ENCODE measurements at places on chromosomes 16 and 17.

DNA sequence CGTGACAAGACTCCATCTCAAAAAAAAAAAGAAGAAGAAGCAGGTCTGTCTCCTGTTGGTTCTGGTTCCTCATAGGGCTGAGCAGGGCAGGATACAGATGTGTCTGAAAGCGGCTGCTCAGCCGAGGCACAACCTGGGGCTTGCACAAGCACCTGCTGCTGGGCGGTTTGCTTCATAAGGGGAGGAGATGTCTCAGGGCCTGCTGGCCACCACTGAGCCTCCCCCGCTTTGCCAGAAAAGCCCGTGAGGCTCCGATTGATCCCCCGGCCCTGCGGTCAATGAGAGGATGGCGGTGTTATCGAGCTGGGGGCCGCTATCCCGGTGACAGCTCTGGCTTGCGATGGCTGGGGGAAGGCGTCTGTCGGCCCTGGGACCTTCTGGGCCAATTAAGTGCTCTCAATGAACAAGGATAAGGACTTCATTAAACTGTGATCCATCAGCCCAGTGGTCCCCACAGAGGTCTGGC is 162.0 kb downstream of the SDK2 start:
- no peak for DNase-seq

DNA sequence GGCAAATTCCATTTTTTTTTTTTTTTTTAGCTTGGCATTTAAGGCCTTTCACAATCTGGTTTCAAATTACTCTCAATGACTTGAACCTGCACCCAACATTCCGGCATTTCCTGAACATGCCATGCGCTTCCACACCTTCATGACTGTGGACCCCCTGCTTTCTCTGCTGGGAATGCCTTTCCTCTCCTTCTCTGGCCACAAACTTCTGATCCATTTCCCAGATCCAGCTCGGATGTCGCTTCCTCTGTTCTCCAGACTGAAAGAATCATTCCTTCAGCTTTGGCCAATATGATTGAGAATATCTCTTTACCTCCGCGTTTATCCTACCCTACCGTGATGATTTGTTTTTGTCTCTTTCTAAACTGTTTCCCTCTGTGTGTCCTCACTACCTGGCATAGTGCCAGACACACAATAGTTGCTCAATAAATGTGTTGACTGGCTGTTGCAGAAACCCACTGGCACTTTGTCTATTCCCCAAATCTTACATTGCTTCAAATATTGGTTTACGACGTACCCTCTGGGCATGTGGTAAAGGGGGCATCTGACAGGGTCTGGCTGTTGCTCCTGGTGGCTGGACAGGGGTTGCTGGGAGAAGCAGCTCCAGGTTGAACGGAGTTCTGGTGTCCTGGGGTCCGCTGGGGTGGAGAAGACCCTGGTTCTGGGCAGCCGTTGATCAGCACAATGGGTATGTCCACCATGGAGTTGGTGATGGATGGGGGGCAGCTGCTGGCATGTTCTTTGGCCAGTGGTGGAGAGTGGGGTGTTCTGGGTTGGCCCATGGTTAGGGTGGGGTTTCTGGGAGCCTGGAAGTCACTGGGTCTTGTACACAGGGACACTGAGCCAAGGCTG is 14.7 kb downstream of the TNS4 start:
- no peak for DNase-seq

- no peak for DNase-seq
These were observed 4.0 kb upstream of the TIMM22 start for GRCh38 chr17:992933-993332.

DNA sequence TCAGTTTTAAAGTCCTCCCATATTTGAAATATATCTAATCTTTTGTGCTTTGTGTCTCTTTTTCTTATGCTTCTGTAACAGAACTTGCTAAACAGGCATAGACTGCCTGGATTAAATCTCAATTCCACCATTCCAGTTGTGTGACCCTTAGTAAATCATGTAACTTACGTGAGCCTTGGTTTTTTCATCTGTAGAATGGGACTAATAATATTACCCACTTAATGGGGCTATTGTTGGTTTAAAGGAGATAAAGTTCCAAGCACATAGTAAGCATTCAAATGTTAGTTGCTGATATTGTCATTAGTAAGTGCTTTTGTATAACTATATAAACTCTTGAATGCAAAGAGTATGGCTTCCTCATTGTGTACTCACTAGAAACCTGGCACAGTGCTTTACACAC is 5.9 kb upstream of the VWA3A start:
- DNase-seq, result no peak

GRCh38 chr17:68972119-68972704 is 17.0 kb upstream of the ABCA8 start:
- no peak for DNase-seq

GRCh38 chr17:62987136-62987535 is 21.1 kb downstream of the TANC2 start:
- DNase-seq, result no peak

- no peak for DNase-seq
These were observed 15.0 kb downstream of the NSMCE1 start for GRCh38 chr16:27253526-27253930.

DNA sequence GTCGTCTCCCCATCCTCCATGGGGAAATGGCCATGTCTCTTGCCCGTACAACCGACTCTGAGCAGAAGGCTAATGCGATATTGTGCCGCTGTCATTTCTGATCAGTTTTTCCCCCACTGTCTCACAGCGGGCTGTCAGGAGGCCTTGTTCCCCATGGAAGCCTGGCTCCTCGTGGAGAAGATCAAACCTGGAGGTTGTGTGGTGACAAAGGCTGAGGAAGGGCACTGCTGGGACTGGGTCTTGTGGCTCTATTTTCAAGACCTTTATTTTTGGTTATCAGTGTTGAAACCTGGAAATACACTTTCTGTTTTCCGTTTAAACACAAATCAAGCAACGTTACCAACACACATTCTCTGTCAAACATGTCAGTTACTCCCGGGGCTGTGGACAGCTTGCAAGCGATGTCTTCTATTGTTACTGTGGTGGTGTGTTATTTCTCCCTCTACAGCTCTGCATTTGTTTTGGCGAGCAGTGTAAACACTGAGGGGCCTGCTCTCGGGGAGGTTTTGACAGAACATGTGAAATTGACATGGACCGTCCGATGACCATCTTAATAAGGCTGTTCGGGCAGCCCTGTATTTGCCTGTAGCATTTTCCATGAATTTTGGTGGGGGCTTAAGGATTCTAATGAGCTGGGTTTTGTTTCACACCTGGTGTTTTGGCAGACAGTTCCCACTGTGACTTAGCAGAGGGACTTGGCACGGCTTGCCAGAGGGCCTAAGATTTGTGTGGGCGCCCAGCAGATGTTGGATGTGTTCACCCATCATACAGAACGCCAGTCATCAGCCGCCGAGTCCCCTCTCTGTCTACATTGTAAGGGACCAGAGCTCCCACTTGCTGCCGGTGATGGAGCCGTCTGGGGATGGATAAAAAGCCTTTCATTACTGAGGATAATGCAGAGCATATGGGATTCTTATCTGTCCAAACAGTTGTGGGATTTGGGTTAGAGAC is 12.5 kb downstream of the RBFOX1 start:
- DNase-seq, result no peak

GRCh38 chr16:55488306-55488705 is 9.3 kb downstream of the MMP2 start:
- no peak for DNase-seq

DNA sequence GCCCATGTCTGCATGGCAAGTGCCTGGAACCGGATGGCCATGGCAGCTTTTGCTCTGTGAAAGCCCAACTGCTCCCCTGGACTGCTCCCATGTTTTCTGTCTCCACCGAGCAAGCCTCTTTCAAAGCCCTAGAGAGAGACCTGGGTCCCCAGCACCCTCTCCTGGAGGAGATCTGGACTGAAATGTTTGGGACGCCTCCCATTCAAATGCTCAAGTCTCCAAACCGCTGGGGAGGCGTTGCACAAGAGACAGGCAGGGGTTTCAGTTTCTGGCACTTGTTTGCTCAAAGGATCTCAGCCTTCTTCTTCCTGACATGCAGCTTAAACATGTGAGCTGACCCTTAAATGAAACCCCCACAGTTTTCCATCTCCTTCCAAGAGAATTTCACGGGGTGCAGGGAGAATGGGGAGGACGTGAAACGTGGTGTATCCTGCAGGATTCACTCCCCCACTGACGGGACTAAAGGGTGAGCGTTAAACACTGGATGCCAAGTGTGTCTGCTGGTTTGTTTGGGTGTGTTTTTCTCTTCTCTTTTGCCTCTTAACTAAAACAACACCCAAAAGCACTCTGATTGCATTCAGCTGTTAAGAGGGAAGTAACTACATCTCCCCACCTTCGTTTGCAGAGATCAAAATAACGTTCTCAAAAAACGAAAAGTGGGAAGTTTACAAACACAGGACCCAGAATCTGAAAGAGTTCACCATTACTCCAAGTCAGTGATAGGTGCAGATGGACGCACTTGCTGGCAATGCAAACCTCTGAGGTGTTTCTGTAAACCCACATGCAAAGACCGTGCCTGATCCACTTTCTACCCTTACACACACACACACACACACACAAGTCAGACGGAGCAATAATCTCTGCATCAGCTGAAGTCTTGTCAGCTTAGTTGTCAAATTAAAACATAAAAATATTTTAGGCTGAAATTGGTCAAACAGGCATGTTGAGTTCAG is 256.9 kb downstream of the C16orf95 start:
- no peak for DNase-seq

GRCh38 chr17:15361151-15361550 is 19.8 kb upstream of the TEKT3 start:
- DNase-seq, result no peak

DNA sequence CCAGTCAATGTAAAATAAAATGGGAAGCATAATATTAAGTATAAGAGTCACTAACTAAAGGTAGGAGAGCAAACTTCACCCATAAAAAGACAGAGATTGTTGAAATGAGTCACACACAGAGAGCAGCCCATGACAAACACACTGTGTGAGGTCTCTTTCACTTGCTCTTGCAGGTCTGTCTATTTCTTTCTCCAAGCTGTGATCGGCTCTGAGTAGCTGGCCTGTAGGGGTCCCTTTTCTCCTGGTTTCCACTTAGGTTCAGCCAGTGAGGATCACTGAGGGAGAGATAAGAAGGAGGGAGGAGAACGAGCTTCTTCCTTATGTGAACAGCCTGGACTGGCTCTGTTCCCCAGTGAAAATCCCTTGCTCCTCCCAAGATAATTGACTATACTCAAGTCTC is 133.7 kb upstream of the HS3ST3A1 start:
- no peak for DNase-seq

DNA sequence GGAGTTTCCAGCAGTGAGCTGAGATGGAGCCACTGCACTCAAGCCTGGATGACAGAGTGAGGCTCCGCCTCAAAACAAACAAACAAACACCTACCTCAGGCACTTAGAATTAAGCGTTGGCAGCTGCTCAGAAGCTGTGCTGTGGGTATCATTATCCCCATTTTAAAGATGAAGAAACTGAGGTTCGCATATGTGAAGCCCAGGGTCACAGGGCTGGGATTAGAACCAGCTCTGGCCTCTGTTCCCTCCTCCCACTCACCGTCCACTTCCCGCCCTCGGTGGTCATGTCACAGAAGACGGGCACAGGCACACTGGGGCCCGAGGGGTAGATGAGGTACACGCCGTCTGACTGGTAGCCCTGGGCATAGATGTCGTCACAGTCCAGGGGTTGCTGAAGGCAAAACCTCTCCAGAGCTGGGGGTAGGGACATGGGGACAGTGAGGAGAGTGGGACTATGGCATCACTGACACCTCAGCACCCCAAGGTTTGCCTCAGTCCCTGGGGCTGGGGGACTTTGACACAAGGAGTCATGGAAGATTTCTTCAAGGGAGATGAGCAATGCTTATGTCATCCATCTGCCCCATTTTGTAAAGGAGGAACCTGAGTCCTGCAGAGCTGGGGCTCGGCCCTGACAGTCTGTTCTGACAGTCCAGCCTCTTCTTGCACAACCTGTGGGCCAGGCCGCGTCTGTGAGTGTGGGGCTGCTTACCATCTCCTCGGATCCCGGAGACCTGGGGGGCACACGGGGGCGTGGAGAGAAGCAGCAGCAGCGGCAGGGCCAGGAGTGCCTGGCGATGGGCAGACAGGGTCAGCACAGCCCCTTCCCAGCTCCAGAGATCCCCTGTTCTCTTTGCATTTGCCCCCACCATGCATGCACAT is 700 bp downstream of the MFAP4 start:
- no peak for DNase-seq

DNA sequence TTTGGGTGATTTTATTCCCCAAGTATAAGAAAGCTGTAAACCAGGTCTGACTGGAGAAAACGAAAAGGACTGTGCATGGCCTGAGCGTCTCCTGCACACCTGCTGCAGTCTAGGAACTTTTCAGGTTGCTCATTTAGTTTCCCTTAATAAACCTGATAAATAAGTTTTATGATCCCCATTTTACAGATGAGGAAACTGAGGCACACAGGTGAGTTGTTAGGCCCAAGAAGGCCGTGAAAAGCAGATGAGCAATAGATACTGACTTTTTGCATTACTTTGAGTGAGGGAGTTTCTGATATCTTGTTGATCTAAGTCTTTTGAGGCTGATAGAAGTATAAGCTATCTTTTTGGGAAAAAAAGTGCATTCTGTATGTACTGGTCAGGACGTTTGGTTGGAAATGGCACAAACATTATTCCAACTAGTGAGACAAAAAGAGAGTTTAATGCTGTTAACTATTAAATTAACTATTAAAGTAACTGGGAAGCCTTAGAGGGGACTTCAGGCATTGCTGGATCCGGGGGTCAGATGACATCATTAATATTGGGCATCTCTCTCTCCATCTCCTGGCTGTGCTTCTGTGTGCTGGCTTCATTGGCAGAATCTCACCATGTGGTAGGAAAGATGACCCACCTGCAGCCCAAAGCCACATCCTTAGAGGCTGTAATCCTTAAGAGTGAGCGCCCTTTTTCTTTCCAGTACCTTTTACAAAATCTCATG is 163.4 kb downstream of the CMIP start:
- no peak for DNase-seq

GRCh38 chr17:5618476-5618875 is 34.2 kb upstream of the NLRP1 start:
- no peak for DNase-seq

DNA sequence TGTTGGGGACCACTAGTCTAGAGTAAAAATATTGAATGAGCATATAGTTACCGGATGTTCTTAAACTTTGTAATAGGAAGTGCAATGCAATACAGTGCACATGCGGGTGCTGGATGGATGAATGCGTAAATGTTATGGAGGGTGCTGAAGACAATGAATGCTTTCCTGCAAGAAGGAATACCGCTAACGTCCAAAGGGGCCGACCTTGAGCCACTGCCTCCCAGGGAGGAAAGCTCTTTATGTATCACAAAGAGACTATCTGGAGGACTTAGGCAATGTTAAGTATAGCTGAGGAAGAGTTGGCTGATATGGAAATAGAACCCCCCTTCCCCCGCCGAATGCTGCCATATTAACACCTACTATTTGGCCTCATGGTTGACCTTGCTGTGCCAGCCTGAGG is 27.5 kb upstream of the SHCBP1 start:
- no peak for DNase-seq

DNA sequence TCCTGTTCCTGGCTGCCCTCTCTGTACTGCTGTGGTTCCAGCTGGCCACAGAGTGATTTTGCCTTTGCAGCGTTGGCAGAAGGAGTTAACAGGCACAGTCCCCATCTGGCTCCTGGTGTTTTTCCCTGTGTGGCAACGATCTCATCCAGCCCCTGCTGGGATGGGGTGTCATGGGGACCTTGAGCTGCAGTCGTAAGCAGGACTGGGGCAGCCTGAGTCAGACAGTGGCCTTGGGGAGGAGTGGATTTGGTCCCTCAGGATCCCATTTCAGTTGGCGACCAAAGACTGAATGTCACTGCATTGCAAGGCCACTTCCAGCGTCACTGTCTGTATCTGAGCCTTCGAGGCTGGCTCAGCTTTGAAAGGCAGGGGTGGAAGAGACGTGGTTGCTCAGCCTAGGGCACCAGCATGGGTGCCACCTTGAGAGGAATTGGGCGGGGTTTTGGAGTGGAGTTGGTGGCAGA is 11.9 kb downstream of the TMEM94 start:
- DNase-seq, result no peak

- no peak for DNase-seq
These were observed 1.5 kb downstream of the BANP start for GRCh38 chr16:87952751-87953150.
